ENCODE measurements at places on chromosomes 7 and 10.

DNA sequence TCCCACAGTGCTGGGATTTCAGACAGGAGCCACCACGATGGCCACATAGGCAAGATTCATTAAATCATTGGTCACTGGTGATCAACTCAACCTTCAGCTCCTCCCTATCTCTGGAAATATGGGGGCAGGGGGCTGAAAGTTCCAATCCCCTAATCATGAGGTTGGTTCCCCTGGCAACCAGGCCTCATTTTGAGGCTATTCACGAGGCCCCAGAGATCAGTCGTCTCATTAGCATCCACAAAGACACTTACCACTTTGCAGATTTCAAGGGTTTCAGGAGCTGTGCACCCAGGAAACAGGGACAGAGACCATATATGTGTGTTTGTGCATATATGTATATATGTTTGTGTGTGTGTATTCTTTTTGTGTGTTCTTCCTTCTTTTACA, 7.7 kb upstream of the GUSB start:
- no peak for DNase-seq

DNA sequence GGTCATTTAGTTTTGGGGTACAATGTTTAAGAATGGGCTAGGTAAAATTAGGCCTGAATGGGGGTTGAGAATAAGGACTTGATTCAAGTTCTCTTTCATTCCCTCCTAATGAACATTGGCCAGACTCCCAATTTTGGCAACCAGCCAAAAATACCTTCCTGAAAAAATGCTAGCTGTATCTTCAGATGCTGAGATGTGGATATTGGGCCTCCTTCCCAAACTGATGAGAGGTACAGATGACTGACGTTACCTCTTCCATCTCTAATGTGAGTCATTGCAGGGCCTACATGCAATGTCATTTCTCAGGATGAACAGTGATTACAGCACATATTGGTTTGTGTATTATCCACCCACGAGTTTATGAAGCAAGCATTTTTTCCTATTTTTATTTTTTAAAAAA, 151.6 kb downstream of the SND1 start:
- no peak for DNase-seq

DNA sequence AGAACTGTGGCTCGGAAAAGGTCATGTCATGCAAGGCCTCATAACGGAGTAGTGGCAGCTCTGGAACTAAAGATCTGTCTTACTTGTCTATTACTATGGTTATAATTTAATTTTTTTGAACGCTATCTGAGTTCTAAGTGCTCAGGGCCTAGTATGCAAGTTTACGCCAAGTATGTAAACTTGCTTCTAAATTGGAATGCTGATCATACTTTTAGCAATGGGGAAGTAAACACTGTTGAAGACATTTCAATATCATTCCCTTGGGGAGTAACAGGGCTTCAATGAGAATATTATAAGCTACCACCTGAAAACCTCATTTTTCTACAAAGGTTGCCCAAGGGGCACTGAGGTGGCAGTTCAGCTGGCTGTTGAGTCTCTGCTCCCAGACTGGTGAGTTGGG, 69.5 kb upstream of the NFKB2 start:
- no peak for DNase-seq

GRCh38 chr7:52917982-52918578, 117.4 kb upstream of the POM121L12 start:
- DNase-seq: no peak

GRCh38 chr7:156652886-156653568, 12.5 kb downstream of the RNF32 start:
- DNase-seq: no peak

- DNase-seq: no peak
These were observed 91.4 kb downstream of the ZFAND4 start for GRCh38 chr10:45581216-45581549.

GRCh38 chr7:25392588-25393338, 164.5 kb upstream of the NPVF start:
- DNase-seq: no peak

GRCh38 chr7:30751696-30752273, at the start of gene INMT:
Gene INMT (plus strand): TSS chr7:30752135. CDS start chr7:30752151, 16 bp downstream.
- DNase-seq: no peak

GRCh38 chr7:28536259-28536658, 123.9 kb downstream of the CREB5 start:
- DNase-seq: no peak

DNA sequence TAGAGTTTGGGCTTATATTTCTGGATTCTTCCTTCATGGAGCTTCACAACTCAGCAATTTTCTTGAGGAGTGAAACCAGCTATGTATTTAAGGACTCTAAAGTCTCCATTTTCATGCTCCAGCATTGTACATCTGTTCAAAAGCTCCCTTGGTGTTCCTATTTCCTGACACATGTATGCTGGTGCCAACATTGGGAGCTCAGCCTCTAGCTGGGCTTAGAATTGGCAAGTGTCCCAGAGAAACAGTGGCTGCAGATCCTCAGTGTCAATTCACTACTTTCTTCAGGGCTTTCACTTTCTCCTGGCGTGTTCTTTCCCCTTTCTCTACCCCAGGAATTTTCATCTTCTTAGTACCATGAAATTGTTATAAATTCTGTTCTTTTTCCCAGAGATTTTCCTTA, 103.1 kb downstream of the ZNF467 start:
- DNase-seq: no peak

- DNase-seq: no peak
These were observed 26.0 kb downstream of the HSPA12A start for GRCh38 chr10:116716381-116716780.

DNA sequence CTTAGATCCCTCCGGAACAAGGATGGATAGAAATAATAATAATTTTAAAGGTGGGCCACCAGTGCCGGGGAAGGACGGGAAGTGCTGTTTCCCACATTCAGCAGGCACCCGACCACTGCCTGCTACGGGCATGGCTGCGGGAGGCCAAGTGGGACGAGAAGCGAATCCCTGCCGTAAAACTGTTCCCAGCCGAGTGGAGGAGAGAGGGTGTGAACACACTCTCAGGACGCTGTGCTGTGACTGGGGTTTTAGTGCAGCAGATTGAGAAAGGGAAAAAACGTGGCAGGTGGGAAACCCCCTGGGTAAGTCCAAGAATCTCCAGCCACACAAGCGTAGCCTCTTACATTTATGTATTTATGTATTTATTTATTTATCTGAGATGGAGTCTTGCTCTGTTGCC, 158.8 kb downstream of the DNAJB6 start:
- DNase-seq: no peak

DNA sequence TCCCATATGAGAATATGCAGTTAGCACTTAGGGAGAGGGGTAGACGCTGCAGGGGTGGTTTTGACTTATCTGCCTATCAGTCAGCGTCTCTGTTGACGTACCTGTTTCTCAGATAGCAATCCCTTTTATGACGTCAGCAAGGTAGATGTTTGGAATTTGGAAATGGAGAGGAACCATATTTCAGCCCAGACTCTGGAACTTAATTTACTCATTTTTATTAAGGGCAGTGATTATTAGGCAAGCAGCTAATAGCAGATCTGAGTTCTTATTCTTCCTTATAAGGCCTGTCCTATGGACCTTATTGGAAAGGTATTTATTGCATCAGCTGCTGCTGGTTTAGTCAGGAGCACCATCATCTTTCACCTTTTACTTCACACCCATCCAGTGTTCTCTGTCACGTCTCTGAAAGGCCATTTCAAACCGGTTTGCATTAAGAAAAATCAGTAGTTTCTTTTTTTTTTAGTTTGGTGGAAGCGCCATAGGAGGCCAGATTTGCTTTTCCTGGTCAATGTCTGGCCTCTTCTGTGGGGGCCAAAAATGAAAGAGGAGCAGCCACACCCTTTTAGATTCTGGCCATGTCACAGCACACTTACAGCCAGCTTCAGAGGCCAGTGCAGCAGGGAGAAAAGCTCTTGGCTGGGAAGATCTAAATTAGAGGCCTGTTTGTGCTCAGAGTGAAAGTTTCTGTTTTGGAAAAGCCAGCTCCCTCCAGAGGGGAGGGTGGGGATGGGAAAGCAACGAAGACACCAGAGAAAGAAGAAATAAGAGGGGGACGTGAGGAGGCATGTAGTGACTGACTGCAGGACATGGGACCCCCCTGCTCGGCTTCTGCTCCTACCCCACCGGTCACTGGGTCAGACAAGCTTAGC, 146.3 kb downstream of the TCF7L2 start:
- no peak for DNase-seq

DNA sequence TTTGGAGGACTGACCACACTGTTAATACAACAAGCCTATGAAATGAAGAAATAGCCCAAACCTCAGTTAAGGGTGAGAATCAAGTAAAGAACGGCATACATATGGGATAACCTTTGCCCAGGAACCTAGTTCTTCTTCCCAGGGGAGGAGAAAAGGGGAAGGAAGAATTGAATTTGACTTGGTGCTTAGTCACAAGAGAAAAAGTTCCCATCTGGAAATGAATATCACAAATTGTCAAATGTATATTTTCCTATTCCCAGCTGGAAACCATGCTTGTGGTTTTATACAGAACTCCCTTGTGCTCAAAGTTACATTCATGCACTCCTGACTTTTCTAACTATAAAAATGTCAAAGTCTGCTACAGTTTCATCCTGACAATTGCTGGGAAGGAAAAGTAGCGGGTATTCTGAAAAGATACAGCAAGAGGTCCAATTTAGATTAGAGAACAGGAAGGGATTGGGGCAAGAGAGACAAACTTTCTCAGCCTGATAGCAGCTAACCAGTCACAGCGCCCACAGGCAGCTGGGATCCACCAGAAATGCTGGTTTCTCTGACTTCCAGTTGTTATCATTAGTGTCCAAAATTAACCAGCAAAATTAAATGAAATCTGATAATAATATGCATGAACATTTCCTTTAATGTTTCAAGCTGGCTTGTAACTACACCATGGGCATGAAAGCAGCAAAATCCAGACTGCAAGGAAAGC, 18.6 kb upstream of the GSAP start:
- DNase-seq: no peak

GRCh38 chr10:112834751-112835181, 115.3 kb upstream of the TCF7L2 start:
- no peak for DNase-seq

- no peak for DNase-seq
These were observed 535 bp upstream of the TMEM72 start for GRCh38 chr10:44910602-44911001.

GRCh38 chr7:70446448-70447143, 685.3 kb upstream of the GALNT17 start:
- no peak for DNase-seq

DNA sequence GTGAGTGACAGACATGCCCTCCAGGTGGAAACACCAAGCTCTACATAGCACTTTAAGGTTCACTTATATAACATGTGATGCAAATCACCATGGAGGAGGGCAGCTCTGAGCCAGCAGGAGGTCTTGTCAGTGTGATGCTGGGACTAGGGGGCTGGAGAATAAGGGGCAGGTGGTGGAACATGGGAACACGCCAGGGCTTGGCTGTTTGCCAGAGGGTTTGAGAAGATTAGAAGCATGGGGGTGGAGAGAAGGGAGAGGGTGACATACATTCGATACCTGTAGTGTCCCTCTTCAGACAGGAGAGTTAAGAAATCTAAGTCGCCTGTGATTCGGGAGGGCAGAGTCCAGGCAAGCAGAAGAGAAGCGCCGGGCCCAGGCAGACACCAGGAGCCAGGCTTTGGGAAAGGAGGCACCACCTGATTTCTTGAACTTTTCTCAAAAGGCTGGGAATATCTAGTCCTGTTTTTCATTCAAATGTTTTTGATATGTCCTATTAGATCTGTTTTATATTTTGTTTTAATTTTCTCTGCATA, 16.9 kb upstream of the LAMB4 start:
- DNase-seq: no peak

DNA sequence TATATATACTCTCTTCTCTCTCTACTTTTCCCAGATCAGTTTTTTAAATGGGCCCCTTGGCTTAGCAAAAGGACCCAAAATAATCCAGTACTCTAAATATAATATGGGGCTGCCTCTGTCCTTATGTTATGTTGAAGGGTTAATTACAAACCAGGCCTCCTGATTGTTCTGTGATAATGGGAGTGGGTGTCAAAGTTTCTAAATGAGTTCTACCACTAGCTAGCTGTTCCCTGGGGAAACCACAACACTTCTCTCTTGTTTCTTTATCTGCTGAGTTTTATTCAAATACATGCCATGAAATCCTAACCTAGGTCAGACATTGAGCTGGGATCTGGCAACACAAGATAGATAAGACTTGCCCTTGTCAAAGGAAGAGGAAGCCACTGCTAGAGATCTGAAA, 3.8 kb downstream of the HTR5A start:
- no peak for DNase-seq

DNA sequence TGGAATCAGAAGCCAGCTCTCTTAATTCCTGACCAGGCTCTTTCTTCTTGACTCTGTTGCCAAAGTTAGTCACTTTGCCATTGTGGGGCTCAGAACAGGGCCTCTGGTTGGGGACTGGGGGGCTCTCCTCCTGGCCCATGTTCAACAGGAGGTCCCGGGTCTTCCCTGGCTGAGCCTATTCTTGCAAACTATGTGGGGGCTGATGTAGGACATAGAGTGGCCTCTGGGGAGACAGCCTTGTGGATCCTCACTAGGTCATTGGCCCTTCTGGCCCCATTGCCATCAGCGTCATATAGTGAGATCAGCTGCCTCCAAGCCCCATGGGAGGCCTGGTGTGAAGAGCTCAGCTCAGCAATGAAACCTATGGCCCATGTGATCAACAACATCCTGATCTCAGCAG, 77.6 kb upstream of the LEP start:
- DNase-seq: no peak

DNA sequence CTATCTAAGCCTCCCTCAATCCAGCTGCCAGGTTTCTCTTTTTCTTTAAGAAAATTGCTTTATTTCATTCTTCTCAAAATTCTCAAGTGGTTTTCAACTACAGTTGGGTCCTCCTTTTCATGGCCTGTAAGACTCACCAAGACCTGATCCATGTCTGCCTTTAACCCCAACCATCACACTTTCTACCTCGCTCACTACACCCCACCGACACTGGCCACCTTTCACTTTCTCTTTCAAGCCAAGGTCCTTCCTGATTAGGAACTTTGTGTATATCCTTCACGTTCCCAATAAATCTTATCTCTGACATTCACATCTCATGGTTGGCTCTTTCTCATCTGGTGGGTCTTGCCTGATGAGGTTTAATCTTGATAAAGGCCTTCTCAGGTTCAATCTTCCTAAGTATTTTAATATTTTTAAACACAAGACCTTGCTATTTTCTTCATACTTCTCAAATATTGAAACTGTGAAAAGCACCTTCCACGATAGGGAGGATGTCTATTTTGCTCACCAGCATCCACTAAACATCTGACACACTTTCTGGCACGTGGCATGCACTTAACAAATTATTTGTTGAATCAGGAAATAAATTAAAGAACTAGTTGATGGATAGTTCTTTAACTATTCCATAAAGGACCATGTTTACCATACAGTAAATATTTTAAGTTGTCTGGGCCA, 624.8 kb downstream of the GRID1 start:
- DNase-seq: no peak

- DNase-seq: no peak
These were observed 267.5 kb downstream of the SNX13 start for GRCh38 chr7:17672783-17673182.

- no peak for DNase-seq
These were observed 355.1 kb upstream of the MKI67 start for GRCh38 chr10:128481152-128481840.

- no peak for DNase-seq
These were observed 65.7 kb upstream of the ASAH2 start for GRCh38 chr10:50316695-50317648.

- no peak for DNase-seq
These were observed 46.3 kb downstream of the MYOF start for GRCh38 chr10:93435621-93436397.

All from activated T-cell treated with anti-CD3 and anti-CD28 coated beads, Interleukin-2, amount 50 U/mL, for 4 hours (primary cell).